ENCODE measurements at places on chromosomes 1 and 21.

DNA sequence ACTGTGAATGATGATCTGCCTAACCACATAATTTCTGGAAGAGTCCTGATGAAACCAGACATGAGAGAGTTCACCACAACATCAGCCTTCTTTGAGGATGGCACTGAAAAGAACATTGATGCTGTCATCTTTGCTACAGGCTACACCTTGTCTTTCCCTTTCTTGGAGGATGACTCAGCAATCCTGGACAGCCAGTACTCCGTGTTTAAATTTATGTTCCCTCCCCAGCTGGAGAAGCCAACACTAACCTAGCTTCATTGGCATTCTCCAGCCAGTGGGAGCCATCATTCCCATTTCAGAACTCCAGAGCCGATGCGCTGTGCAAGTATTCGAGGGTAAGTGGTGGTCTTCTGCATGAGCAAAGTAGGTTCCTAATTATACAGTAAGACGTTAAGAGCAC, 164.1 kb upstream of the POGK start:
- ATAC-seq = no peak

GRCh38 chr1:156692925-156693847, 12.2 kb downstream of the CRABP2 start:
- no peak for ATAC-seq

- ATAC-seq = no peak
Measured at GRCh38 chr1:206463911-206464310, 6.4 kb upstream of the IKBKE start.

DNA sequence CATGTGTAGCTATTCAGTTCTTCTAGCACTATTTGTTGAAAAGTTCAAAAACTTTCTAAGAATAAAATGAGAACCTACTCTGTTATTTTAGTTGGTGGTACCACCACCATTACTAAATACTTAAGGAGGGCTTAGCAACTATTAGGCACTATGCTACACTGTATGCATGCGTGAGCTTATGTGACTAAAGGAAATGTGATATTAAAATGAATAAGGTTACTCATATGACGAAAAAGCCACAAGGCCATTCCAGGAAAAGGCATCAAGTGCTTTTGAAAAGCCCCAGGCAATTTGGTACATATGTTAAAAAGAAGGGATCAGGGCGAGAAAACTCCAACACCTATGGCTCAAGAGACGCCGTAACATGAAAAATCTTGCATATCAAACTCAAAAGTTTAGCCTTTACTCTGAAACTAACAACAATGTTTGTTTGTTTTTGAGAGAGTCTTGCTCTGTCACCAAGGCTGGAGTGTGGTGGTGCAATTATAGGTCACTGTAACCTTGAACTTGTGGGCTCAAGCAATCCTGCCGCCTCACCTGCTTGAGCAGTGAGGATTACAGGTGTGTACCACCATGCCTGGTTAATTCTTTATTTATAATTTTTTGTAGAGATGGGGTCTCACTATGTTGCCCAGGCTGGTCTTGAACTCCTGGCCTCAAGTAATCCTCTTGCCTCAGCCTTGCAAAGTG, 42.5 kb downstream of the EPRS1 start:
- ATAC-seq = no peak

DNA sequence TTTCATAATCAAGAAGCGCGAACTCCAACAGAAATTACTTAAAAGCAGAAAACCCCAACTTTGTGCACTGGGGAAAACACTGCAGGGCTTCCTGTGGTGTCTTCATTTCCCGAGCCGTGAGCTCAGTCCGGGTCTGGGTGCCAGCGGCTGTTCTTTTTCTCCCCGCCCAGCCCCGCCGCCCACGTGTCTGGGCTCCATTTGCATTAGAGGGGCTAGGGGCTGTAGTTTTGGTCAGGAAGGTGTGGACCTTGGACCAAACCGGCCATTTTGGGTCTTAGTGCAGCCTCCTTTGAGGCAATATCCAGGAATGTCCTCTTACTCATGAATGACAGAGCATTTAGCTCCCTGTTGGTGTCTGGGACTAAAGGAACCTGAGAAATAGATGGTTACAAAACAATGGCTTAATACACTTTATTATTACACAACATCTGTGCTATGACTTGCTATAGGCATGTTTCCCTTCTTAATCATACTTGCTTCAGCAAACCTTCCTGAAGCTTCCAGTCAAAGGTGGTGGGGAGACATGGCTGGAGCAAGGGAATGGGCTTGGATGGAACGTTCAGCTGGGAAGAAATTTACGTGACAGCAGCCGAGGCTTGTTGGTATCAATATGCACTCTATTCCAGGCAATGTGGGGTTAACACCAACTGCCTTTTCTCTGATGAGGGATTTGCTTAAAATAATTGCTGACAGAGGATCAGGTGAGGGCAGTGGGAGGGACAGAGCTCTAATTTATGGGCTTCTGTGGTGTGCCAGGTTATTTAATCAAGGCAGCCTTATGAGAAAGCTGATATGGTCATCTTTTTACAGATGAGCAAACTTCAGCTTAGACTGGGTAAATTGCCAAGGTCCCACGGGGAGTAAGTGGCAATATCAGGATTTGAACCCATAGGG, 1.1 kb downstream of the AGTRAP start:
- peak; percentile 66 for ATAC-seq

DNA sequence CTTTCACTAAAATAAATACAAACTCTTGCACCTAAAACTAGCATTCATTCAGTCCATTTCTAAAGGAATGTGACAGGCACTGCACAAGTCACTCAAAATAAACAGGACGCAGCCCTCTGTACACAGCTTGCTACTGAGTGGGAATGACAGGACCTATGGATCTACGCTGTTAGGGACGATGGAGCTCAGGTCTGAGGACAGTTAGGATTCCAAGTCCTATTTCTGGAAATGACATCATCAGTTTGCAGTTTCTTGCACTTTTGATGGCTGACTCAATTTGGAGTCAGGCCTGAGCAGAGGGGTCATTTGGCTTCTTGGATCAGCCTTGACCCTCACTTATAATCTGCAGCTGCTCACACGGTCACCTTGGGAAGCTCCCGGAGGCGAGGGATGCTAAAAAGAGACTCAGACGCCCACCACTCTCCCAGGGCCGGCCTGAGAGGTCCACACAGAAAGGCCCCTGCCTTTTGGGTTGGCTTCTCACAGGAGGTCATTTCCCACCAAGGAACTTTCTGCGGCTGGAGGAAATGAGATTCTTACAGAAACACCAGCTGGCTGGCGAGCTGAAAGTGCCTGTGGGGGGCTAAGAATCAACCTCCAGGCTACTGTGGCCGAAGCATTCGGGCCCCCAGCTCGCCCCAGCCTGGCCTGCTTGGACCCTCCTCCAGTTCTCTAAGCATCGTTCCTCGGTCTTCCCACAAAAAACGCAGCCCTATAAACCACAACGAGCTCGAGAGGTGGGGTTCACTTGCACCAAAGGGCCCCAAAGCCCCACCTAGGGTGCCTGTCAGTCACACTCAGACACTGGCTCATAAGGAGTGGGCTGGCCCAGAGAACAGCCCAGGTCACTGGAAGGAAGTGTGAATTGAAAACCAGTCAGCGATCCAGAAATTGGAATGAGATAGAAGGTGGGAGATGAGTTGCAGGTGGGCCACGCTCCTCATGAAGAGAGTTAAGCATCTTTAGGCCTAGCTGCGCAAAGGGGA, 8.9 kb upstream of the PDE9A start:
- ATAC-seq = no peak

DNA sequence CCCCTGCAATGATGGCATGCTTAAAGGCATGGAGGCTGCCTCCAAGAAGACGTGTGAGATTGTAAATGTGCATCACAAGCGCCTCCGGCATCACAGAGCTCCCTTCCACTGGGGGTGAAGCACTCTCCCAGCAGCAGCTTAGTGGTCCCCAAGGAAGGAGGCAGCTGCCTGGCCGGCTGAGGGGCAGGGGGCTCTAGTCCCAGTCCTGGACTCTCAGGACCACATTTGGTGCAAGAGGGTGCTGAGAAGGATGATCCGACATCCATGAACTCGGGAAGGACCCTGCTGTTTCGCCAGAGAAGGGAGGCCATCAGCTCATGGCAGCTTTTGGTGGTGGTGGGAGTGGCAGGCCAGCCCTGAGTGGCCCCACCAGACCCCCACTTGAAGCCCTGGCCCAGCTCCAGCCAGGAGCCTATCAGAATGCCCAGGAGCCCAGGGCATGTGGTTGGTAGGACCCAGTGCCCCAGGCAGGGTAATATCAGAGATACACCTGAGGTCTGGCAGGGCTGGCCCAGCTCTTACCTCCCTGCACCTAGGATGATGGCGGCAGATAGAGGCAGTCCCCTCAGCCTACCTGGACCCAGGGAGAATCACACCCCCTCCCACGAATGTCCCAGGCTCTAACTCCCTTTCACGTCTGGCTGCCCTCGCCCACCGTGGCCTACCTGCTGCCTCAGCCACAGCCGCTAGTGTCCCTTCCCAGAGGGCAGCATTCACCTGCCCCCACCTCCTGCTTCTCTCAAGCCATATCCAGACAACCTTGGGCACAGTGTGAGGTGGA, 2.4 kb upstream of the WNT9A start:
- no peak for ATAC-seq

DNA sequence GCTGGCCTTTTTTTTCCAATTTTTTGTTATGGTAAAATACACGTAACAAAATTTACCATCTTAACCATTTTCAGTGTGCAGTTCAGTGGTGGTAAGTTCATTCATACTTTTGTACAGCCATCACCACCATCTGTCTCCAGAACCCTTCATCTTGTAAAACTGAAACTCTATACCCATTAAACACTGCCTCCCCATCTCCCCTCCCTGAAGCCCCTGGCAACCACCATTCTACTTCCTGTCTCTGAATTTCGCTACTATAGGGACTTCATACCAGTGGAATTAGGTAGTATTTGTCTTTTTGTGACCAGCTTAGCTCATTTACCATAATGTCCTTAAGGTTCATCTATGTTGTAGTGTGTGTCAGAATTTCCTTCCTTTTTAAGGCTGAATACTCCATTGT, 8.7 kb downstream of the PKNOX1 start:
- no peak for ATAC-seq

GRCh38 chr1:116352349-116352813, 20.7 kb upstream of the ATP1A1 start:
- ATAC-seq = no peak

GRCh38 chr21:16605597-16605996, 875.8 kb downstream of the USP25 start:
- no peak for ATAC-seq

DNA sequence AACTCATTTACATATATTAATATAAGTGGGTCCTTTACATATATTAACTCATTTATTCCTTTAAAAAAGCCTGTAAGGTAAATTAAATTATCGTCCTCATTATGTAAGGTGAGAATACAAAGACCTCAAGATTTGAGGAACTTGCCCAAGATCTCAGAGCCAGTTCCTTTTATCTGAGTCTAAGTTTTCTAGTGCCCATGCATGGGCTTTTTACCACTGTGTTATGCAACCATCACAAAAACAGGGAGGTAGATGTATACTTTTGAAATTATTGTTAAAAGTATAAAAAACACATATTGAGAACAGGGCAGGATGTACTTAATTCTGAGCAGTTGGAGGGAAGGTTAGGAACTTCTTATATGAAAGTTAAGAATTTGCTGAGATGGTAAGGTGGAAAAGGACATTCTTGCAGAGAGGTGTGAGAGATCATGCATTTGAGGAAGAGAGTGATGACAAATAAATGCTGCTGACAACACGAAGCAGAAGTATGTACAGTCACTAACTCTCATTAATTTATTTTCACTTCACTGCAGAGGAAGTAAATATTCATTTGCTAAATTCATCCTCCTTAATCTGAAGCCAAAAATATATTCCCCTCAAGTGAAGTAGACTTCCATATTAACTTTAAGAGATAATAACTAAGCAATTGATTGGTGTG, 28.9 kb upstream of the LYPLAL1 start:
- no peak for ATAC-seq

GRCh38 chr1:186925881-186926669, 97.3 kb downstream of the PLA2G4A start:
- ATAC-seq = peak; percentile 41

- no peak for ATAC-seq
Measured at GRCh38 chr1:165431079-165431478, 13.8 kb downstream of the RXRG start.

DNA sequence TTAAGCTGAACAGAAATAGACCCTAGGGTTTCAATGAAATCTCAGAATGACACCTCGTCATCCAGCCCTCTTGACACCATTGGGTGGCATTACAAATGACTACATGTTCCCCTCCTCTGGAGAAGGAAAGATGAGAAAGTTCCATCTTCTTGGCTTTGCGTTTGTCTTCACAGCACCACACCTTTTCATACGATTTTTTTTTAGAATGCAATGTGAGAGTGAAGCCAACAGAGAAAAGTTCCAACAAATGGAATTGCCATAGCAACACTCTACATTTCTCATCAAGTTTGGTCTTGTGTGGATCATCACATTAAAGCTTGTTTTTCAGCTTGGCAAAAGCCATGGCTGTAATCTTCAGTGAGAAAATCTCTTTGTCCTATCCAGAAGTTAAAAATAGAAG, 183.4 kb upstream of the SNX7 start:
- no peak for ATAC-seq

DNA sequence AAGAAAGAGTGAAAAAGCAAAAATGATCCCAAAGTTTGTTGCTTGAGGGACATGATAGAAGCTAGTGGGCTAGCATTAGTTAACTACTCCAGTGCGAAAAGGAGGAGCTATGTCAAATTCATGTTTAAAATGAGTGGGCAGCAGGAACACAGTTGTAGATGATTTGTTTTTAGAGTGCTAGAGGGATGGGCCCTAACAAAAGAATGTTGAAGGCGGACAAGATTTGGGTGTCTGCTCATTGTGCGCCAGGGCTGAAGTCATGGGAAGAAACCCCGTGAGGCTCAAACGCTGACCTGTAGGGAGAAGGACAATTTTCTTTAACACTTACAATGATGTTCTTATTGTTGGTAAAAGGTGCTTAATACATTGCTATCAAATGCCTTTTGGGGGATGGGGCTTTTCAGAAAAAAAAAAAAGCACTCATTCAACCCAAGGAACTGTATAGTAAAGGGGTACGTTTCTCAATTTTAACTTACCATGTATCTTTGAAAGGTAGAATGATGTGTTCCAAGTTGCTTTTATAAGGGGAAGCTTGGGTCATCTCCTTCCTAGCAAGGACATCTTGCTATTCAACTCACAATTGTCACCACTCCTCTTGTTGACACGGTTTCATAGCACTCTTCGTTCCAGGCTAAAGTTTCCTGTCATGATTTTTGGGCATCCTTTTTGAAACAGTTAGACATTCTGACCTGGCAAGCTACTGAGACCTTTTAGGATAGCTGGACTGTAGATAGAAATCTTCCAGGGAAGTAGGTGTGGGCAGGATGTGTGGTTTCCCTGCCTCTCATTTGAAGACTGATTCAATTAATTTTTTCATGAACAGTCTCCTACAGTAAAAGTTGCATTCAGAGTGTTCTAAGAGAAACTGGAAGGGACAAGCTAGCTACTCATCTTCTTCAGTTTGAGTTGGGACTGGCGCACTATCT, 53.0 kb upstream of the CNN3 start:
- peak; percentile 29 for ATAC-seq
